ENCODE measurements at places on chromosomes 6 and 20.

- no peak for DNase-seq
These were observed 747.3 kb downstream of the COL12A1 start for GRCh38 chr6:74458536-74458935.

DNA sequence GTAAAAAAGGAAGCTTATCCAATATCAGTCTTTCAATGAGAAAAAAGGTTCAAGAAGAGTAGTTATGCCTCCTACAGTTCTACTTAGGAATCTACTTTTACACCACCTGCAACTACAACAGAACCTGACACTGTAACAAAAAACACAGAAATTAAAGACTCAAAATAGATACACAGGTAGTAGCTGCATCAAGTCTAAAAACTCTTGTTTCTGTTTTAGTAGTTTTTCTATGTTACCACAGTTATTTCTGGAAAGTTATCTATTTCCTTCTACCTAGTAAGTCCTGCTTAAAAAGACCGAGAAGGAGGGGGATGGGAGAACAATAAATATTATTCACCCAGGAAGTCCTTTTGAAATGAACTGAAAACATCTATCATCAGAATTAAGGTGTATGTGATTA is 52.5 kb downstream of the ATG5 start:
- no peak for DNase-seq

GRCh38 chr20:45189067-45189609 is 14.4 kb downstream of the PI3 start:
- DNase-seq, result no peak

DNA sequence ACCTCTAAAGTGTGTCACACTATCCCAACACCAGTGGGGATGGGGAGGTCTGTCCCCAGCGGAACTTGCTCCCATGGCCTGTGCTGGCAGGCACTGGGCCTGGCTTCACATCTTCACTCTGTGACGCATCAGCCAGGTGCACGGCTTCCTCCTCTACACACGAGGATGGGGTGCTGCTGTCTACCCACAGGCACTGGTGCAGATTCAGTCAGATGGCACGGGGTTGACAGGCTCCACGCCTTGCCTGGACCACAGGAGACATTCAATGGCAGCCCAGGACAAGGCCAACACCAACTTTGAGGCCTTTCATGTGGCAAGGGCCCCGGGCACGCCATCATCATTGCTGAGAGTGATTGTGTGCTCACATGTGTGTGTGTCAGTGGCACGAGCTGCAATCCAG is 92.4 kb downstream of the TMEM242 start:
- no peak for DNase-seq

- peak; percentile 33 for DNase-seq
These were observed 72.4 kb upstream of the GTSF1L start for GRCh38 chr20:43799150-43799711.

GRCh38 chr6:158409451-158409850 is 97.2 kb downstream of the TULP4 start:
- DNase-seq, result peak; percentile 78

- peak; percentile 78 for DNase-seq
These were observed 39.7 kb downstream of the TAF4 start for GRCh38 chr20:62025832-62026563.

GRCh38 chr20:35334311-35335101 is 42.3 kb upstream of the FAM83C start:
- DNase-seq, result no peak

DNA sequence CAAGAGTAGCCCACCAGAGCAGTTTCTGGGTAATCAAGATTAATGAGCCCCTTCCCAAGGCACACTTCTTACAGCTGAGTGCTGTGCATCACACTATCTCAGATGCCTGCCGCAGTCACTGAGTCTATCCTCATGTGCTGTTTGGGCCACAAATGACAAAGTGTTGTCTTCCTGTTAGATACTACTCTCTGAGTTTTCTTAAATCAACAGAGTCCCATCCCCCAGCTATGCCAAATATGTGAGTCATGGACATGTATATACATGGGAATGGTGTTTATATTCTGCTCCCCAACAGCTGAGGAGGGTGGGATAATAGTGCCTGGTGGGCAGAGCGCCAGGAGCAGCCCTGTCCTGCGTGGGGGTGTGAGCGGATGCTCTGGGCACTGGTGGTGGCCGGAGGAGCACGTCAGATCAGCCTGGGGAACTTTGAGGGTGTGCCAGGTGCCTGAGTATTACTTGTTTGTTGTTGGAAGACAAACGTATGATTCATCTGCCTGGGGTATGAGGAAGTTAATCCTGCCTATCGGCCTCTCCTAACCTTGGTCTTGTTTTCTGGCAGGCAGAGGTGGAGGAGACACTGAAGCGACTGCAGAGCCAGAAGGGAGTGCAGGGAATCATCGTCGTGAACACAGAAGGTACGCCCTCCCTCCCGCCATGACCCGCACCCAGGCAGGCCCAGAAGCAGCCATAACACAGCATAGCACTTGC is 9.6 kb downstream of the DYNLRB1 start:
- peak; percentile 98 for DNase-seq

DNA sequence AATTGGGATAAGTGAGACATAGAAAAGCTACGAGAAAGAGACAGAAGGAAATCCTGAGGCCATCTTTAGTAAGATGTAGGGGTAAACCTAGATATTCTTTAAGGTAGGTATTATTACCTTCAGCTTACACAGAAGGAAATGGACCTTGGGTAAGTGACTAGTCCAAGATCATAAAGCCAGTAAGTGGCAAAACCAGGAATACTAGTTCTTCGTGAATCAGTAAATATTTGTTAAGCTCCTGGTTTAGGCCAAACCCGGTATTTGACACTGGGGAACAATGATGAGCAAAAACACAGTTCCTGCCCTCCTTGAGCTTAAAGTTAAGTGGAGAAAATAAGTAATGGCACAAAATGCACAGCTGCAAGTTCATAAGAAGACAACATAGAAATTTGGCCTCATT is 5.3 kb downstream of the TRIM39 start:
- no peak for DNase-seq

GRCh38 chr6:163608204-163608644 is 193.7 kb downstream of the QKI start:
- no peak for DNase-seq

DNA sequence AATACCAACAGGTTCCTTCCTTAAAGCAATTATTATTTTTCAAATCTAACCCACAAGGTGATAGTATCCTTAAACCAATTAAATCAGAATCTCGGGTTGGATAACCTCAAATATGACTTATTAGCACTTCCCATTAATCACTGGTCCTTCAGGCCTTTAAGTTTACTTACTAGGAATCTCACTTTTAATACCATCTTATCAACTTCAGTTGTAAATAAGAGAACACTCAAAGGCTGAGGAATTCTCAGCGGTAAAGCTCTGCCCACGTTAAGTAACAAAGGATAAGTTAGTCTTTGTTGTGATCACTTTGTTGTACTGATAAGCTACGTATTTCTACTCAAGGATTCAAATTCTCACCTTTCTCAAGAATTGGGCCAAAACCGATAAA is 82.0 kb downstream of the OR2B2 start:
- DNase-seq, result no peak

- peak; percentile 90 for DNase-seq
These were observed 114.3 kb downstream of the DST start for GRCh38 chr6:56528412-56528841.

DNA sequence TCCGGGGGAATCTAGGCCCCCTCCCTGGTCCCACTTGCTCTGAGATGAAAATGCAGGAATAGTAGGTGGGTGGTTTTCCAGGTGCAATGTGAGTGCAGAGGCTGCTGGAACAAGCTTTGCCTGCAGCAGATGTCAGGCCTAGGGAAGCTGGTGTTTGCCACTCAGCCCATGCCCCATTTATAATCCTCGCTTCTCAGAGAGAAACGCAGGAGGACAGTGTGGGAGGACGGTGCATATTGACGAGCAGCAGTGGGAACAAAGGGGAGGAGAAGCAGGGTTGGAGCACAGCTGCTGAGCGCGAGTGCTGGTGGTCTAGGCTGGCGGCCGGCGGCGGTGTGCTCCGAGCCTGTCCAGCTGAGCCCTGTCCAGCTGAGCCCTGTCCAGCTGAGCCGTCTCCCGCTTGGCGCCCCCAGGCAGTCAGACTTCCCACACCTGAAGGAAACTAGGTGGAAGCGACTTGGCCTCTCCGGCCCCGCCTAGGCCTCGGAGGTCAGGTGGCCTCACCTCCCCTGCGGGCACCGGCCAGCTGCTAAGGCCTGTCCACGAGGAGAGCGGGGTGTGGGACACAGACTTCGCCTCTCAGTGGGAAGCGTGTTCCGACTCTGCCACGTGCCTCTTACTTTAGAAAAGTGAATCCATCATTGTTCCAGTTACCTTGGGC is 49.7 kb upstream of the FRMD1 start:
- DNase-seq, result no peak

GRCh38 chr6:137117581-137117980 is 55.9 kb downstream of the IL22RA2 start:
- no peak for DNase-seq

- DNase-seq, result no peak
These were observed 58.2 kb upstream of the IL20RA start for GRCh38 chr6:137102851-137103492.

GRCh38 chr6:165082636-165083035 is 226.8 kb downstream of the C6orf118 start:
- no peak for DNase-seq

DNA sequence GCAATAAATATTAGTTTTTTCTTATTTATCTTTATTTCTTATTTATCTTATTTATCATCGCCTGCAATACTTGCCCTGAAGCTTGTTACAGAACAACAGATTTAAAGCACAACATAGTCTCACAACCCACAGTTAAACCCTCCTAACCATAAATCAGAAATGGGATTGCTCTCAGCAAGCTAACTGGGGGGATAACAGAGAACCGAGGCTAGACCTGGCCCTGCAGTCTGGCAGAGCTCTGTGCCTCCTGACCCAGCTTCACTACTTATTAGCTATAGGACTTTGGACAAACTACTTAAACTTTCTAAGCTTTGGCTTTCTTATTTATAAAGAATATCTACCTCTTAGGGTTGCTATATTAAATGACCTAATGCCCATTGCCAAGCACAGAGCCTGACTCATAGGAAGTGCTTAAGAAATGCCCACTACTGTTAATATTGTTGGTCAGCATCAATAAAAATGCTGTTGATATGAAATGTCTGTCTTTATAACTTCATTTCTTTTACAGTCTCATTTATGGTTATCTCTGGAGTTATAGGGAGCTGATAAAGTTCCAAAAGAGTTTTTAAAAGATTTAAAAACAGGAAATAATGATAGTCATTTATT is 87.9 kb upstream of the BEND6 start:
- peak; percentile 48 for DNase-seq

DNA sequence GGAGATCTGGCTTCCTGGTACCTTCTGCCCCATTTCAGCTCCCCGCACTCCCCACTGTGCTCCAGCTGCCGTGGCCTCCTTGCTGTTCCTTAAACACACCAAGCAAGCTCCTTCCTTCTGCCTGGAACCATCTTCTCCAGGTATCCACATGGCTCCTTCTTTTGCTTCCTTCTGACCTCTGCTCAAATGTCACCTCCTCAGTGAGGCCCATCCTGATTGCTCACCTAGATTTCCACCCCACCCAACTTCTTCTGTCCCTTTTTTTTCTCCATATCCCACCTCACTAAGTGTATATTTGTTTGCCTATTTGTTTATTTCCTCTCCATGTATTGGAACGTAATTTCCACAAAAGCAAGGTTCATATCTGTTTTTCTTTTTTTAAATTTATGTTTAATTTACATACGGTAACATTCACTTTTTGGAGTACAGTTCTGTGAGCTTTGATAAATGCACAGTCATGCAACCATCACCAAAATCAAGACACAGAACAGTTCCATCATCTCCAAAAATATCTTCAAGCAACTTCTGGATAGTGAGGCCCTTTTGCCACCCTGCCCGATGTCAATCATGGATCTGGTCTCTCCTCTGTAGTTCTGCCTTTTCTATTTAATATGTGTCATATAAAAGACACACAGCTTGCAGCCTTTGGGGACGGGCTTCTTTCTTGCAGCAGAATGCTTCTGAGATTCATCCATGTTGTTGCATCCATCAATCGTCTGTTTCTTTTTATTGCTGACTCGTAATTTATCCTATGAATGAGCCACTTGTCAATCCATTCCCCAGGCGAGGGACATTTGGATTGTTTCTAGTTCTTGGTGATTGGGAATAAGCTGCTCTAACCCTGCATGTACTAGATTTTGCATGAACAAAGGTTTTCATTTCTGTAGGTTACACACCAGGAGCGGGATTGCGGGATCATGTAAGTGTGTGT is 46.3 kb downstream of the SLC2A10 start:
- no peak for DNase-seq

GRCh38 chr20:43658069-43658722 is 8.7 kb upstream of the MYBL2 start:
- no peak for DNase-seq

GRCh38 chr6:169263836-169264608 is 10.4 kb upstream of the THBS2 start:
- DNase-seq, result peak; percentile 54

GRCh38 chr20:50532221-50532620 is 22.0 kb downstream of the PTPN1 start:
- no peak for DNase-seq

DNA sequence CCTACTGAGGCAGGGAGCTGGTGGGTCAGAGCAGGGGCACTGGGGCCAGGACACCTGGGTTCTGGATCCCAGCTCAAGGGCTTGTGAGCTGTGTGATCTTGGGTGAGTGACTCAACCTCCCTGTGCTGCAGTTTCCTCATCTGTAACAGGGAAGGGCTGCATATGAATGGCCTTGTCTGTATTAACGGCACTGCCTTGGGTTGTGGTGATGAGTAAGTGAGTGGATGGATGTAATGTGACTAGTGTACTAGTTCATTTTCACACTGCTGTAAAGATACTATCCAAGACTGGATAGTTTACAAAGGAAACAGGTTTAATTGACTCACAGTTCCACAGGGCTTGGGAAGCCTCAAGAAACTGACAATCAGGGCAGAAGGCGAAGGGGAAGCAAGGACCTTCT is 233.5 kb downstream of the TAF4 start:
- DNase-seq, result no peak

- DNase-seq, result peak; percentile 50
These were observed 2.9 kb upstream of the PRSS35 start for GRCh38 chr6:83509441-83509840.

DNA sequence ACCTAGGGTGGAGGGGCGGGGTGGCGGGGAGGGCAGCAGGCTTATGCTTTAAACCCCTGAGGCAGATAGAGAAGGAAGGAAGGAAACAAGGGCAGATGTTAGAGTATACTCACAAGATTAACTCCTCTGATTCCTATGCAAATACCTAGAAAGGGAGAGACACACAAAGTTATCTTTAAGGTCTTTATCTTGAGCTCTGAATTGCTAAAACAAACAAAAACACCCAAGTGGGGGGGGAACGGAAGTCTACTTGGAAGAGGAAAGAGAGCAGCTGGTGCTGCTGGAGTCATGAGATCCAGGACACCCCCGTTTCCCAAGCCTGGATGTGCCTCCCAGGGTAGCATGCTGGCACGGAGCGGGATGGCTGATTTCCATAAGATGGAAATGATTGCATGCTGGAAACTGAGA is 43.4 kb downstream of the PLAGL1 start:
- DNase-seq, result no peak

GRCh38 chr6:132495604-132496079 is 17.3 kb downstream of the STX7 start:
- DNase-seq, result no peak

GRCh38 chr6:12298995-12299394 is 8.8 kb downstream of the EDN1 start:
- no peak for DNase-seq

GRCh38 chr6:152267967-152268845 is 369.0 kb downstream of the SYNE1 start:
- DNase-seq, result peak; percentile 59
